ENCODE measurements at places on chromosomes 16 and 17. TPM values are rescaled to one million over a fixed set of nuclear protein-coding genes. Genes with fewer than 3 reads are reported as not detected.

The USH1G gene
- total RNA-seq, result 0.04 TPM

GRCh38 chr16:84430860-84431259, 62.5 kb downstream of the ATP2C2 start:
- no peak for DNase-seq

- no peak for DNase-seq
These were observed 16.6 kb upstream of the TBX2 start for GRCh38 chr17:61382796-61383688.

DNA sequence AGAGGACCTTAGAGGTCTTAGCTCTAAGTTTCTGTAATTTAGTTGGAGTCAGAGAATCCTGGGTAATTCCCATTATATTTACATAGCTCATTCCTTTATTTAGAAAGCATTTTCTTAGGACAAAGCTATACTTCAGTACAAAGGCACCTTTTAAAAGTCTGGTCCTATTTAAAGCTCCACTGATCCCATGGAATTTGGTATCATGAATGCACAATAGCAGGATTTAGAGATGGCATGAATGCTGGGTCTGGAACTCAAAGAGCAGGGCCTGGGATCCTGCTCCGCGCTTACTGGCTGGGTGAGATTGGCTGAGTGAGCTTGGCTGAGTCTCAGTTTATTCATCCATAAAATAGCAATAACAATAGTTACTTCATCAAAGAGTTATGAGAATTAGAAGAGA, 4.8 kb downstream of the KRT23 start:
- DNase-seq, result no peak

GRCh38 chr17:49018748-49019147, 21.6 kb downstream of the IGF2BP1 start:
- DNase-seq, result no peak

The ABCA6 gene
- not detected for total RNA-seq

DNA sequence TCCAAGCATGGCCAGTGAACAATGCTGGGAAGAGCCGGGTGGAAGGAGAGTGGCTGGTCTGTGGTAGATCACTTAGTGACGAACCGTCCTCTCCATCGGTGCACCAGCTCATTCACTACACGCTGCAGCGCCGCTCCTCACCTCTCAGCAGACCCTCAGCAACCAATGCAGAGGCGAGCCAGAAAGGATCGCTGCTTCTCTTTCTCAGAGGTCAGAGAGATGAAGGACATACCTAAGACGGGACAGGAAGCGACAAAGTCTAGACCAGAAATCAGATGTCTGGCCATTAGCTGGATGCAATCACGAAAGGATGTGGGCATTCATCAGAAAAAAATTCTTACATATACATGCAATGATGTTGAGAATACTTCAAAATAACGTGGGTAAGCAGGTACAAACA, 26.9 kb downstream of the NSMCE1 start:
- DNase-seq, result no peak

The CASKIN2 gene
- total RNA-seq, result 22.0 TPM

The SEPTIN12 gene
- total RNA-seq, result not detected

- DNase-seq, result peak; percentile 25
These were observed 16.9 kb downstream of the SRCAP start for GRCh38 chr16:30715750-30716445.

GRCh38 chr17:77363821-77364361, 223.1 kb downstream of the SEC14L1 start:
- DNase-seq, result no peak

The NTHL1 gene
- total RNA-seq, result 90.1 TPM

The TNFRSF13B gene
- total RNA-seq, result not detected

The PTGES3L gene
- total RNA-seq, result 0.52 TPM

DNA sequence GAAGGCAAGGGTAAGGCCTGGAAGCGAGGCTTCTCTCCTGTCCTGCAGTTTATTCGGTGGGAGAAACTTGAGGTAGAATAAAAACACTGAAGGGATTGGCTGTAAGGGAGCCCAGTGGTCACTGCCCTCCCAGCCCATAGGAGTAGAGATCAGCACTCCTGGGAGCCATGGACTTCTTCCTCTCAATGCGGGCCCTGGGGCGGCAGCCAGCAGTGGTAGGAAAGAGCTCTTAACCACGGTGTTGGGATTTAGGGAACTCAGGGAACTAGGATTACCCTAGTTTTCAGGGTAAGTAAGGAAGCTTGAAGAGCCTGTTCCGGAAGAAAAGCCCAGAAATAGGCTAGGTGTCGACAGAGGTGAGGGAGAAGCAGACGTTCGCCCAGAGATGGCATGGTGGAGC, 23.8 kb upstream of the NAGLU start:
- no peak for DNase-seq

- DNase-seq, result peak; percentile 58
These were observed 8.2 kb upstream of the FOXN1 start for GRCh38 chr17:28497931-28498330.

- DNase-seq, result no peak
These were observed 122.3 kb downstream of the PCTP start for GRCh38 chr17:55873017-55873758.

The KRT9 gene
- total RNA-seq, result not detected

GRCh38 chr17:74639704-74640151, 16.2 kb upstream of the CD300E start:
- no peak for DNase-seq

DNA sequence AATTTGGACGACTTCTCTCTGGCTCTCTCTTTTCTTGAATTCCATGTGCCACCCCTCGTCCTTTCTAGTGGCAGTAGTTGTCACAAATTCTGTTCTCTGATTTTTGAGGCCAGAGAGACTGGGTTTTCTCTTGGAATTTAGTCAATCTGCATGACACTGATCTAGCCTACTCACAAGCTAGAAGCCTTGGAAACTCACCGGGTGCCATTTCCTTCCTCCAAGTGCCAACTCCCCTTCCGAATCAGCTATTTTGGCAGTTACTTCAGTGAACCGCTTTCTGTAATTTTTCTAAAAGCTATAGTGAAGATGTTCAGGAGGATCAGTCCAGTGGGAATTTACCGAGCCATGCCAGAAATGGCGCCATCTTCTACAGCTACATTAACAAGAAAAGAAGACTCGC, 228.9 kb downstream of the PMP22 start:
- DNase-seq, result no peak

The CCL4L2 gene
- not detected for total RNA-seq

DNA sequence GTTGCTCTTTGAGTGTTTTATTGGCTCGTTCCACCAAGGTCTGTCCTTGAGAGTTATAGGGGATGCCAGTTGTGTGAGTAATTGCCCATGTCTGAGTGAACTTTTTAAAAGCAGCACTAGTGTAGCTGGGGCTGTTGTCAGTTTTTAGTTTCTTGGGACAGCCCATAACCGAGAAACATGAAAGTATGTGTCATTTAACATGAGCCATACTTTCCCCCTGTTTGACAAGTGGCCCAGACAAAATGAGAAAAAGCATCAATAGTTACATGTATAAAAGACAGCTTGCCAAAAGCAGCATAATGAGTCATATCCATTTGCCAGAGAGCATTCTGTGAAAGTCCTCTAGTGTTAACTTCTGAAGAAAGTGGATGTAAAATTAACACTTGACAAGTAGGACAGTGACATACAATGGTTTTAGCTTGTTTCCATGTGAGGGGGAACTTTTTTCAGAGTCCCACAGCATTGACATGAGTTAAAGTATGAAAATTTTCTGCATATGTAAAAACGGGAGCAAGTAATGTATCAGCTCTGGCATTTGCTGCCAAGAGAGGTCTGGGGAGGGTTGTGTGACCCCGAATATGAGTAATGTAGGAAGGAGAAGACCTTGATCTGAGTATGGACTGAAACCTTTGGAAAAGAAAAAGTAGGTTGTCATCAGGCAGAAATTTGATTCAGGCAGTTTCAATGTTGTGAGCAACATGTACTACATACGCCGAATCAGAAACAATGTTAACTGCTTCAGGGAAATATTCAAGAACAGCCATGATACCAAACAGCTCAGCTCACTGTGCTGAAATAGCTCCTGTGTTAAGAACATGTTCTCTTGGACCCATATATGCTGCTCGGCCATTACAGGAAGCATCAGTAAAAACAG, 56.8 kb upstream of the ARL4D start:
- peak; percentile 72 for DNase-seq

GRCh38 chr17:61904094-61904710, 23.6 kb downstream of the INTS2 start:
- DNase-seq, result no peak

DNA sequence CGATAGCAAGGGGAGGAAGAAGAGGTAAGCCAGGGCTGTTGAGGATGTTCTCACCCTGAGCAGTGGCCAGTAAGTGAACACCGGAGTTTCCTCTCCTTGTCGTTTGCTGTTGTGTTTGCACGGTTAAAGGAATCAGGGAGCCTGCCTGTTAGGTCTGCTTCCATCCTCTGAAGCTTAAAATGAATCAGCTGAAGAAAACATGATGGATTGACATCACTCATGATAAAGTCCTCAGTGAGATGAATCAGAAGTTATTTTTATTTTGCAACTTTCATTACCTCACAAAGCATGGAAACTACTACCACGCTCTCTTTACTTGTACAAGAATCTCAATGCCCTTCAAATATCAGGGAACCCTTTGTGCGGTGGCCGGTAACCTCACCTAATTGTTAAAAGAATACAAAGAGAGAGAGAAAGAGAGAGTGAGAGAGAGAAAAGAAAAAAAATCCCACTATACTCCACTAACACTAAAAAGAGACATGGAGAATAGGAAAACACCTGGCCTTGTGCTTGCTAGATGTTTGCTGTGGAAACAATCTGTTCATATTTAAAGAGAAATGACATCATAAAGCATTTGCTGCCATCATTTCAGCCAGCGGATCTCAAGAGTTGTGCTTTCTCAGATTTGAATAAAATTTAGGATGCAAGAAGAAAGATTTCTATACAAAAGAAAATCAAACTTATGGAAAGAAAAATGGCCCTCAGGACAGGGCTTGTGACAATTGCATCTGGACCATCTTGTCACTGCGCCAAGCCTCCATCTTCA, 441.6 kb upstream of the SALL1 start:
- DNase-seq, result no peak

Data from PC-3 (cell line).